CD4-positive, alpha-beta T cell treated with Interleukin-6 at 100 ng/mL for 8 hours (primary cell): ENCODE measurements at places on chromosomes 1 and 21.

- no peak for DNase-seq
Observed at GRCh38 chr1:175580841-175581240, 162.6 kb downstream of the TNR start.

GRCh38 chr1:23774174-23774880 lies 3.9 kb upstream of the PITHD1 start:
- no peak for DNase-seq

DNA sequence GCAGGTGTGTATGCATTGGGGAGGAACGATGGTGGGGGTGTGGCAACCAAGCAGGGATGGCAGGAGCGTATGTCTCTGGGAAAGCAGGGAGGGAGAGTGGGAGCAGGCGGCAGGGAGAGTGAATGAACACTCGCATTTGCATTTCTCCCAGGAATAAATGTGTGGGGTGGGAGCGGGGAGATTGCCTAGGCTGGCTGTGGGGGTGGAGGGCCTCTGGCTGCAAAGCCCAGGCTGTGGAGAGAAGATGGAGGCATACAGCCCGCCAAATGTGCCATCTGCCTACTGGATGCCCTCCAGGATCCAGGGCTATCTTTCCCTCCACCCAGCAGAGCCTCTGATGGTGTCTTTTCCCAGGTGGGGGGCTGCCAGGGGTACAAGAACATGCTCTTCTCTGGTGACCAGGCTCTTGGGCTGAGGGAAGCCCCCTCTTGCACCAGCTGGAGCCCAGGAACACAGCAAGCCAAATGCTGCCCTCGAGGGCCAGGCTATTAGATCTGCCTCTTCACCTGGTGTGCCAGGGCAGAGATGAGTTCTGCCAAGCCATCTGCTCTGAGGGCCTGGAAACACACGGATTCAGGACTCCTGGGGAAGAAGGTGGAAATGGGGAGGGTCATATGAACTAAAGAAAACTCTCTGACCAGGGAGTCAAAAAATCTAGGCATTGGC lies 1.7 kb upstream of the OPTC start:
- DNase-seq = no peak

DNA sequence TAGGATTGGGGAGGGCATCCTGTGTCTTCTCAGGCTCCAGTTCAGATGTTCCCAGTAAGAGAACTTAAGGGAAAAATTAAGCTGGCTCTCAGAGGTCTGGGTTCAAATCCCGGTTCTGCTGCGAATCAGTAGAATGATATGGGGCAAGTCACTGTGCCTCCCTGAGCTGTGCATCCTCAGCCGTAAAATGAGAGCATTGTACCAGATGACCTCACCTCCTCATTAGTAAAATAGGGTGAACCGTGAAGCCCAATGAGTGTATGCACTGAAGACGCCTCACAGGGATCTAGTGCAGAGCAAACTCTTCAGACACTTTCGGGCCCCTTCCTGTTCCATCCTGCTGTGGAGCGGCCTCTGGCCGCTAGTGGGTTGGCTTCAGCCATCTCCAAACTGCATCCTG lies 36.0 kb downstream of the SYT6 start:
- no peak for DNase-seq

DNA sequence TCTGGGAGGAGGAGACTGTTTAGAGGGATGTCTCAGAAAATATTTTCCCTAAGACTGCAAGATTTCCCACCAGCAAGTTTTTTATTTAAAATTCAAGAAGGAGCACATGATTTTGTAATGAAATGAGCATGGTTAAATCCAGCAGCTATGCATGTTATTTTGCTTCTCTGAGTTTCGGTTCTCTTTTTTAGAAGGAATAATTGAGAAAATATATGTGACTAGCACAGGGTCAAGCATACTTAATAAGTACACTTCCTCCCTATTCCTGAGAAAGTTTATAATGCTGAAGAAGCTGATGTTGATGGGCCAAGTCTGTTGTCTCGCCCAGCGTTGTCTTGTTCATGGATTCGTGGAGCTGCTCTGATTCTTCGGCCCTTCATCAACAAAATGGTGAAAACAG lies 51.2 kb downstream of the EXO1 start:
- no peak for DNase-seq
